Renal pelvis (tissue), 12 donors: ENCODE measurements at places on chromosomes 5 and 9.

DNA sequence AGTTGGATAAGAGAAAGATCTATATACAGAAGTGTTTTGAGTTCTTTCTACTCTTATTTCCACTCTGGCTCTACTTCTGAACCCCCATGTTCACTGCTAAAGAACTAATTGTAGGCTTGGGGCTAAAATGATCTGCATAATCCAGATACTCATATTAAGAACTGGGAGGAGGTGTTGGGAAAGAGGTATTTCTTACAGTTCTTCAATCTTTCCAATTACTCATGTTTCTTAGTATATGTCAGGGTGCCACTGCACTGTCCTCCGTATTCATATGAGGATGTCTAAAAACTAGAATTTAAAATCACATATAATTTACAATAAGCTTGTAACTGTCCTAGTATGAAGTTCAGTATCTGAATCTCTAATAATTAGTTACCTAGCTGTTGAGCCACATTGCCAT is 12.7 kb downstream of the NIPBL start:
- DNase-seq = no peak

DNA sequence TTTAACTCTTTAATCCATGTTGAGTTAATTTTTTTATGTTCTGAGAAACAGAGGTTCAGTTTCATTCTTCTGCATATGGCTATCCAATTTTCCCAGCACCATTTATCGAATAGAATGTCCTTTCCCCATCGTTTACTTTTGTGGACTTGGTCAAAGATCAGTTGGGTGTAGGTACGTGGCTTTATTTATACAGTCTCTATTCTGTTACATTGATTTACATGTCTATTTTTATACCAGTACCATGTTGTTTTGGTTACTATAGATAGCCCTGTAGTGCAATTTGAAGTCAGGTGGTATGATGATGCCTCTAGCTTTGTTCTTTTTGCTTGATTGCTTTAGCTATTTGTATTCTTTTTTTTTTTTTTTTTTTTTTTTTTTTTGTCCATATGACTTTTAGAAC is 462.0 kb downstream of the HTR1A start:
- no peak for DNase-seq

DNA sequence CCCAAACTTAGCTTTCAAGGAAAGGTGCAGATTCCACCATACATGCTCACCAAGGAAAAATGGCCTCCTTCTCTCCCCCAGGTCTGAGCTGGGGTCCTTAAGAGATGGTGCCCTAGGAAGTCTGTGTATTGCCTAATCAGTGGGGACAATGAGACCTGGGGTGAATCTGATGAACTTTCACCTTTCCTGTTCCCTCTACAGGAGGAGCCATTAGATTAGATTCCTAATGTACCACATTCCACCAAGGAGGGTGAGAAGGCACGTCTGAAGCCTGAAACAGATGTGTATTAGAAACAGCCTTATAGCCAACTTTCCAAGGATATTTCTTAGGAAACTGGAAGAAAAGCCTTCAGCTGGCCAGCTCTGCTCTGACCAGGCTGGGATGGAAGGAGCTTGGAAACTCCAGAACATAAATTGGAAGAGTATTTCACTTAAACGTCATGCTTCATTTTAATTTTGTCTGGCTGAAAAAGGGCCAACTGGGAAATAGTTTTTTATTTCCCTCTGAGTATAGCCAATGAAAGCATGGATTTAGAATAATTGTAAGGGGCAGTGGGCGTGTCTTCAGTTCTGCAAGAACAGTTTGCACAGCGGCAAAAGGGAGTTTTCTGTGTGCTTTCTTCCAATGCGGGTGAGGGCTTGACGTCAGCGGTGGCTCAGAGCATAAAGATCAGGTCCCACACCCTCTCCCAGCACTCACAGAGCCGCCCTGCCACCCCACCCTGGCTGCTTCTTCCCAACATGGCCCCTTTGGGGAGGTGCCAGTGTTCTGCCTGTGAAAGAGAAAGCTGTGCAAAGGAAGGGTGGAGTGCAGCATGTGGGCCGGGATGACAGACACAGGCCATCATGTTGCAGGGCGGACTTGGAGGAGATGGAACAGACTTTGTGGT is 210.9 kb downstream of the ESM1 start:
- no peak for DNase-seq

GRCh38 chr5:134626369-134627014 is 6.1 kb downstream of the SAR1B start:
- peak; percentile 42 for DNase-seq

DNA sequence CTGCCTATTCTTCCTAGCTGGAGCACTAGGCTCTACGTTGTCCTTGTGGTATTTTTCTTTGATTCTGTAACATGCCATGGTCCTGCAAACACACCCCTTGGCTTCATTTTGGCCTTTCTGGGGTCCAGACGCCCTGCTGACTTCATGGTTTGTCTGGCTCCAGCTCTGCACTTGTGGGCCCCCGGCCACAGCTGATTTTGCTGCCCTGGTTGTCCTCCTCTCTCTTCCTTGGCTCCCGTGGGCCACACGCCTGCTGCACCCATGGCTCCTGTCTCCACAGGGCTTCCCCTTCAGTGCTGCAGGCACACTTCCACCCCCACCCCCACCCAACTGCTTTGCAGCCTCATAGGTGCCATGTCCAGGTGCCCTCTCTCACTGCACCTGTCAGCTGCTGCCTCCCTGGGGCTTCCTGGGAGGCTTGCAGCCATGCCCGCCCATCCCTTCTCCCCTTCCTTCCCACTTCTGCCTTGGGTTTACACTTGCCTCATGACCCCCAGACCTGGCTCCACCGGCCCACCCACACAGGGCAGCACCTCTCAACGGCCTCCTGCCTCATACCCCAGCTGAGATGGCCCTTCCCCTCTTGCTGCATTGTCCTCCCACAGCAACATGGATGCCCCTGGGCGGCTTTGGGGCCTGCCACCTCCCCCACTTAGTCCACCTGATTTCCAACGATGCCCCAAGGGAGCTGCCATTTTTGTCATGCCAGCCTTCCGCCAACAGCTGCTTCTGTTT is 25.6 kb downstream of the SLC6A3 start:
- no peak for DNase-seq

DNA sequence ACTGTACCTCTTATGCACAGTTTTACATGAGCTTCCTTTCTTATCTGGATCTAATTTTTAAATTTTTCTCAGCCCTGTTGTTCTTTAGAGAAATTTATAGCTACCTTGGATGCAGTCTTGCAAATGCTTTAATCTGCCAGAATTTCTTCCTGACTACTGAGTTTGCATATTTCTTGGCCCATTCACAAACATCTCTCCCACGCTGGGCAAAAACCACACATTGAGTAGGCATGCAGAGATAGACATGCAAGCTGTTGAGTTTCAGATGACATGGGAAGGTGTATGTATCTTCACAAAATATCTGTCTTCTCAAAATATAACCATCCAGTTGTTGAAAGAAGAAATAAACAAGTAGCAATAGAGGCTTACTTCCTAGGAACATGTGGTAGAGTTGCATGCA is 101.2 kb downstream of the PARP8 start:
- no peak for DNase-seq

- DNase-seq = no peak
These were observed 53.5 kb downstream of the NEURL1B start for GRCh38 chr5:172694541-172694940.

DNA sequence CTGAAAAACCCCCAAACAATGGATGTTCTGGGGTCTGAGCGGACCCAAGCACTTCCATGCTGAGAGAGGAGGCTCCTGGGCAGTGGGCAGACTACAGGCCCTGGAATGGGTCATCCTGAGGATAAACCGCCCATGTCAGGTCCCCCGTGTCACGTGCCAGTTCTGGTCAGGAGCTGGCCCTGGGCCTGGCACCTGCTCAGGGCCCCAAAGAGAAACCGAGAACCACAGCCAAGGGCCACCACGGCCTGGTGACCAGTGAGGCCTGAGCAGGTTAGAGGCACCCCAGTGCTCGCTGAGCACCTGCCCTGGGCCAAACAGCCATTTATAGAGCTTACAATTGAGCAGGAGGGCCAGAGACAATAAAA is 15.8 kb downstream of the LMAN2 start:
- DNase-seq = no peak

DNA sequence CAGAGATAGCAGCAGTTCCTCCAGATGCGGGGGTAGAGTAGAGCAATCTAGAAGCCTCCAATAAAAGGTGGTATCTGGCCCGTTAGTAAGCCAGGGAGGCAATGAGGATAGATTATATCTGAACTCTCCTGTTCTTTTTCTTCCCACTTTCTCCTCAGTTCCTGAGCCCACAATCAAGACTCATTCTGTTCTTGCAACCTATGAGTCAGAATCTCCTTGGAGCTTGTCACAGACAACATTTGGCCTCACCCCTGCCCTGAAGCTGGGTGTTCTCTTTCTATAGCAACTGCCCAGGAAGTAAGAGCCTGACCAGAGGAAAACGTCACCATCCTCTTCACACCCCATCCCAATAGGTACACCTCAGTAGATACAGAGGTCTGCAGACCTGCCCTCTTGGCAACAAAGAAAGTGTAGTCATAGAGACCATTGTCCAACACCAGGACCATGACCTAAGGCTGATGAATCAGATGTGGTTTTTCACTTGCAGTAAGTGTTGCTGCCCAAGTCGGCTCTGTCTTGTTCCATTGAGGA is 76.3 kb upstream of the PCA3 start:
- DNase-seq = no peak

DNA sequence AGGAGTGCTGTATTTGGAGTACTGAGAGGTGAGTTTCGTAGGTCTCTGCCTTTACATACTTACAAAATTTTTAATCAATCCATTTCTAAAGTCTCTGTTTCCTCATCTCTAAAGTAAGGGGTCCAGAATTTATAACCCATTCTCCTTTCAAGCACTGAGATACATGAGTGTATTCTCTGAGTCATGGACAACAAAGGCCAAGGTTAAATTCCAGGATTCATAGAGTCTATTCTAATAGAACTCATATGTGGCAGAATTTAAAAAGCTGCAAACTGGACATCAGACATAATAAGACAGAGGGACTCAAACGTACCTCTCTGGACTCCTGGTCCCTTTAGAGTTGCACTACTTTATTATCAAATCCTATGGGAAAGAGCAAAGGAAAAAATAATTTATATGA is 112.5 kb upstream of the SLIT3 start:
- no peak for DNase-seq

DNA sequence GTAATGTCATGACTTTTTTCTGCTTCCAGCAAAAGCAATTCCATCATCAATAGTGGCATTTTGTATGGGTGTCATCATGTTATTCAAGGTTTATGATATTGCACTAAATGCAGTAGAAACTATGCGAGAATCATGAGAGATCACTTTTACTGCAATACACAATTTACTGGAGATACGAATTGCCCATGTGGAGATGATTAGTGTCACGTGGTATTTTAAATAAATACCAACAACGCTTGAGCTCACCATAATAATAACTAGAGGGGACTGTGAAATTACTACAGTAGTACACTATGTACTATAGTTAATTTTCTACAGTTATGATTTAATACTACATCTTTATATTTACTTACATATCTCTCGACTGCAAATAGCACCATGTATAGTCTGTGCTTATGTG is 49.7 kb downstream of the FAM174A start:
- DNase-seq = no peak

GRCh38 chr9:107720501-107720900 is 230.9 kb upstream of the KLF4 start:
- DNase-seq = no peak

- DNase-seq = no peak
These were observed 107.6 kb downstream of the LURAP1L start for GRCh38 chr9:12882430-12882829.

DNA sequence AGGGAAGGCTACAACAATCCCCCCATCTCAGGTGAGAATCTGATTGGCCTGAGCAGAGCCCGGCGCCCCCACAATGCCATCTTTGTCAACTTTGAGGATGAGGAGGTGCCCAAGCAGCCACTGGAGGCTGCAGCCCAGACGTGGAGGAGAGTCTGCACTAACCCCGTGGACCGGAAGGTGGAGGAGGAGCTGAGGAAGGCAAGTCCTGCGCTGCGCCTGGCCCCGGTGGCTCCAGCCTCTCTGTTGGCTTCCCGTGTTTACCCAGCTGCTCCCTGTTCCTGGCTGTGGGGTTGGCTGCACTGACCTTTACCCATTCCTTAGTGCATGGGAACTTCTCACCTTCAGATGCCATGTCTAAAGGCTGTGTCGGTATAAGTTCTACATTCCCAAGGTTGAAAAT is 11.0 kb upstream of the CEL start:
- no peak for DNase-seq

DNA sequence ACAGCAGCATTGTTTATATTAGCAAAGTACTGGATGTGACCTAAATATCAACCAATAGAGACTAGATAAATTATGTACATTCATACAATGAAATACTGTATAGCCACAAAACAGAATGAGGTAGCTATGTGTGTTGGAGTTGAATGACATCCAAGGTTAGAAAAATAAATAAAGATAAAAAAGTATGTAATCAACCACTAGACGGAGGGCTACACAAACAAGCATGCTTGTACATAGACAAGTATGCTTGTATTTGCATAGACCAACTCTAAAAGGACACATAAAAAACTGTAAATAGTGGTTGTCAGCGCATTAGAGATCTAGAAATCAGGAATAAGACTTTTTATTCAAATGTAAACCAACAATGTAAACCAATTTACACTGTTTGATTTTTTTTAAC is 3.0 kb downstream of the FEM1C start:
- DNase-seq = no peak

DNA sequence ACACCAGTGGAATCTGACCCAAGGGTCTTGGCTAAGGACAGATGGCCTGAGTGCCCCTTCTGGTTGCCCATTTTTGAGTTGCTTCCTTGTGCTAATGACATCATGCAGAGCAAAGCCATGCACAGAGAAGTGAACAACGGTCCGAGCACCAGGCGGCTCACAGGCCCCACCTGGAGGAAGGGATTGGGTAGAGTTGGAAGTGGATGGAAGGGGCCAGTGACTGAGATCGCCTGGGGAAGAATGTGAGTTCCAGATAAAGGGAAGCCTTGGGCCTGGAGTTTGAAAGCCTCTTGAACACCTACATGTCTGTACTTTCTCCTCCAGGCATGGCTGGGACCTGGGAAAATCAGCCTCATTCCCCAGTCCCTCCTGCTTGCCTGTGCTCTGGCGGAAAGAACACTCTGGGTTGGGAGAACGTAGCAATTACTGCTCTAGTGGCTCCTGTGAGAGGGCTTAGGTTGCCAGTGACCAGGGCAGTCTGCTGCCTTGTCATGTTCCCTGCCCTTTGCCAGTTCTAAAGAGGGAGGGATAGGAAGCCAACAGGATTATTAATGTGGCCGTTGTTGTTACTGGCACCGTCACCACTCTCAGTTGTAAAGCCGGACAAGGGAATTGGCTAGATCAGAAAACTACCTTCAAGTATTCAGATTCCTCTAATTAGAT is 62.5 kb upstream of the PTPN3 start:
- no peak for DNase-seq

DNA sequence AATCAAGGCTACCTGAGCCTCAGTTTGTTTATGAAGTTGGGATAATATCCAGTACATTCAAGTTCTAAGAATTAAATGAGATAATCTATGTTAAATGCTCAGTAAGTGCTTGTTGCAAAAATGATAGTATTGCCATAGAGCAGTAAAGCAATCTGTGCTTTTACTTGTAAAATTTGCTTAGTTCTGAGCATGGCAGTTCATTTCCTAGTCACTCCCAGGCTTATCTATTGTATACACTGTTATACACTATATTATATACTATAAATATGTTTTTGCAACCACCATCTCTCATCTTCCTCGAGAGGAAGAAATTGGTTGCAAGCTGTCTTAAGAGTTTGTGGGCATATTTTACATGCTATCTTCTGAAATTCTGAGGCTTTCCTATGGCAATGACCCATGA is 63.4 kb downstream of the MTREX start:
- no peak for DNase-seq
